ENCODE measurements at places on chromosomes 16 and 17.

- no peak for DNase-seq
Observed at GRCh38 chr17:21268596-21269188, 15.5 kb upstream of the NATD1 start.

DNA sequence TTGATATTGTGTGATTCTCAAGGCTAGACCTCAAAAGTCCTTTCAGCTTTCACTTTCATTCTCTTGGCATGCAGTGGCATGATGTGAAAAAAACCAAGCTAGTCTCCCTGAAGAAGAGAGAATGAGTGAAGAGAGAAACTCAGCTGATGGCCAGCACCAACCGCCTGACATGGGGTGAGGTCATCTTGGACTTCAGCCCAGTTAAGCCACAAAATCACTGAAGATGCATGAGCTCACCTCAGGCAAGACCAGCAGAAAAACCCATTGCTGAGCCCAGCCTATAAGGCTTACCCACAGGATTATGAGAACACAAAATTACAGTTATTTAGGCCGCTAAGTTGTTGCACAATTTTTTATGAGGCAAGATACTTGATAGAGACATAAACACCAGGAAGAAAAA is 496.5 kb downstream of the TOX3 start:
- no peak for DNase-seq

DNA sequence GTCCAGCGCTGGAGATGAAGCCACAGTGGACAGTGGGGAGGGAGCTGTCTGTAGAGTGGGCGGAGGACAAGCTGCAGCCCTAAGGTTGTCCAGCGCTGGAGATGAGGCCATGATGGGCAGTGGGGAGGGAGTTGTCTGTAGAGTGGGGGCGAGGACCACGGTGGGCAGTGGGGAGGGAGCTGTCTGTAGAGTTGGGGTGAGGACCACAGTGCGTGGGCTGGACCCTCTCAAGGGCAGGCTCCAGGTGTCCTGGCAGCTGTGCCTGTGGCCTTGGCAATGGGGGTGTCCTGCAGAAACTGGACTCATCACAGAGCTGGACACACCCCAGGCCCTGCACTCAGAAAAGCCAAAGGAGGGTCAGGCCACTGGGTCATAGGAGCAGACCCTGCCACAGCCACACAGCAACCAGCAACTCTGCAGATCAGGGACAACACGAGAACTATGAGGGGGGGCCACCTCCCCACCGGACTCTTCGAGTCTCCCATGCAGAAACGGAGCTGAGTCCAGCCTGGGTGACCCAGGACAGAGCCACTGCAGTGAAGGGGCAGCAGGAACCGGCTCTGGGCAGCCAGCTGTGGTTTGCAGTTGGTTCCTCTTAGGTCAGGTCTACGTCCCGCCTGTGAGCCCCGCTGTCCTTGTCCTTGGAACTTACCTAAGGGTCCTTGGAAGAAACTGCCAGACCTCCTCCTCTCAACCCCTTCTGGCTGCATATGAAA is 33.4 kb upstream of the CBFA2T3 start:
- no peak for DNase-seq

- DNase-seq: no peak
Observed at GRCh38 chr17:75407655-75408352, 2.3 kb upstream of the GRB2 start.

DNA sequence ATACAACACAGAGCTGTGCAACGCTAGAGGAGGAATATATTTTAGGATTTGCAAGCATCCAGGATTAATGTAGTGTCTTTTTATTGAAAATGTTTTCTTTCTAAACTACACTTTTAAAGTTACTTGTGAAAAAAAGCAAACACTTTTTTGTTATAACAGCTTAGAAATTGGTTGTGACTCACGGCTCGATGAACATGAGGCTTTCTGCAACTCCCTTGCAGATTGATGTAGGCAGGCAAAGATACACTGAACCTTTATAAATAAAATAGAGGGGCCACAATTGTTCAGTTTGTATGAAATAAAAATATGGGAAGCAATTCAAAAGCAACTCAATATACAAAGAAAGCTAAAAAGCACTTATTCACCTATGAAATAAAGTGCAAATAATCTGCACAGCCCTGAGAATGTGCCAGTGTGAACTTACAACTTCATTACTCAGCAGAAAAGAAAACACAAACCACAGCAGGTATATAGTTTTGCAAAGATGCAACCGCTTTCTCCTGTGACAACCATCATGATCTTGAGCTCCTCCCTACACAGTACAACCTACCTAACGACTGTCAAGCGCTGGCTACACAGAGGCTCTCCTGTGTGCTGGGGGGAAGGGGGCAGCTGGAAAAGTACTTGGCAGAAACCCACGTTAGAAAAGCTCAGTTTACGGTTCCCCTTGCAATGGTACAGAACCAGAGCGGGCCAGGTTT is 948 bp downstream of the LUC7L start:
- DNase-seq: no peak

- DNase-seq: no peak
Observed at GRCh38 chr17:79977708-79978547, 57.7 kb downstream of the TBC1D16 start.

DNA sequence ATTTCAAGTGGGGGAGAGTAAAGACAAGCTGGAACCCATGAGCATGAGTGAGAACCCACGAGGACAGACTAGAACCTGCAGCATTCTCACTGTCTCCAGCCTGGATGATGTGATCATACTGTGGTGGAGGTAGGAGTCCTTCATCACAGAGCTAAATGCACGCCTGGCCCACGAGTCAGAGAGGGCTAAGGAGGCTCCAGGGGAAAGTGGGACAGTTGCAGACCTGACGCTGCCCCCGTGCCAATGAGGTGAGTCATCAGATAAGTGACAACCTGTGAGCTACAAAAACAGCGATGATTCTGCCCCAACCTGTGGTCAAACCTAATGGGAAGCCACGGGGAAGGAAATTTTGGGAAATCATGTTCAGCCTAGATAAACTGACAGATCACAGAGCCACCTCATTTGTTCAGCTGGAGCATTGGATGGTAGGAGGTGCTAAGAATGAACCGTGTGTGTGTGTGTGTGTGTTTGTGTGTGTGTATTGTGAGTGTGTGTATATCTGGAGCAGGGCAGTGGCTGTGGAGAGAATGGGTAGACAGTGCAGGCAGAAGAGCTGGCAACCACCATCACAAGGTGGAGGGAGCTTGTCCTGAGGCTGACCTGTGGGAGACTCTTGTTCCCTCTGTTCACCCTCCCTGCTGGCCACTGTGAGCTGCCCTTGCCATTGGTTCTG is 131.8 kb downstream of the UTP18 start:
- no peak for DNase-seq
